ENCODE measurements at places on chromosomes 2 and 18.

DNA sequence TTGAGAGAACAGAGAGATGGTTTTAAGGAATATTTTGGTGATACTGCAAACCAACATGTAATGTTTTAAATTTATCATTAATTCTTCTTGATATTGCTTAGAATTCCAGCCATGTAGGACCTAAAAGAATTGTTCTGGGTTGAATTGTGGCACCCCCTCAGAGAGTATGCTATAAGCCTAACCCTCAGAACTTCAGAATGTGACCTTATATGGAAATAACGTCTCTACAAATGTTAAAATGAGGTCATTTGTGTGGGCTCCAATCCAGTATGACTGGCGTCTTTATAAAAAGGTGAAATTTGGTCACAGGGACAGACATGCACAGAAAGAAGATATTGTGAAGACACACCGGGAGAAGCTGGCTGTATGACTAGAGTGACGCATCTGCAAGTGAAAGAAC lies 193.6 kb downstream of the NRXN1 start:
- no peak for DNase-seq

- no peak for DNase-seq
Measured at GRCh38 chr2:46389417-46389916, 89.9 kb upstream of the TMEM247 start.

GRCh38 chr2:148643421-148643820 lies 1.1 kb upstream of the EPC2 start:
- no peak for DNase-seq

GRCh38 chr2:55620123-55620779 lies 2.8 kb upstream of the PPP4R3B start:
- DNase-seq, result no peak

- peak; percentile 72 for DNase-seq
Measured at GRCh38 chr2:240205348-240205747, 64.9 kb upstream of the OTOS start.

- no peak for DNase-seq
Measured at GRCh38 chr18:9416563-9417072, 58.7 kb upstream of the RALBP1 start.

DNA sequence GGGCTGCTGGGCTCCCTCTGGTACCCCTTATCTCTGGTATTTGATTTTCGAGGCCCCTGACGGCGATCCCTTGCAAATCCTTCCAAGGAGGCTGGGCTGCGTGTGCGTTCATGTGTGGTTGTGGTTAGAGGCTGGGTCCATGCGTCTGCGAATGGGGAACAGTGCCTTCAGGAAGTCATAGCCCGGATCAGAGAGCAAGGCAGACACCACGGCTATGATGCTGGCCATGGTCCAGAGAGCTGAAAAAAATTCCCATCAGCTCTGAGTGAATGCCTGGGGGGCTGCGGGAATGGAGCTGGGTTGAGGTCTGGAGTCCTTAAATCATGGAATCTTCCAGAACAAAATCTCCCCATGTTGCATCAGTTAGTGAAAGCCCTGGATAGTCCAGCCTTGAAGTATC lies 145.5 kb downstream of the ACKR3 start:
- no peak for DNase-seq

DNA sequence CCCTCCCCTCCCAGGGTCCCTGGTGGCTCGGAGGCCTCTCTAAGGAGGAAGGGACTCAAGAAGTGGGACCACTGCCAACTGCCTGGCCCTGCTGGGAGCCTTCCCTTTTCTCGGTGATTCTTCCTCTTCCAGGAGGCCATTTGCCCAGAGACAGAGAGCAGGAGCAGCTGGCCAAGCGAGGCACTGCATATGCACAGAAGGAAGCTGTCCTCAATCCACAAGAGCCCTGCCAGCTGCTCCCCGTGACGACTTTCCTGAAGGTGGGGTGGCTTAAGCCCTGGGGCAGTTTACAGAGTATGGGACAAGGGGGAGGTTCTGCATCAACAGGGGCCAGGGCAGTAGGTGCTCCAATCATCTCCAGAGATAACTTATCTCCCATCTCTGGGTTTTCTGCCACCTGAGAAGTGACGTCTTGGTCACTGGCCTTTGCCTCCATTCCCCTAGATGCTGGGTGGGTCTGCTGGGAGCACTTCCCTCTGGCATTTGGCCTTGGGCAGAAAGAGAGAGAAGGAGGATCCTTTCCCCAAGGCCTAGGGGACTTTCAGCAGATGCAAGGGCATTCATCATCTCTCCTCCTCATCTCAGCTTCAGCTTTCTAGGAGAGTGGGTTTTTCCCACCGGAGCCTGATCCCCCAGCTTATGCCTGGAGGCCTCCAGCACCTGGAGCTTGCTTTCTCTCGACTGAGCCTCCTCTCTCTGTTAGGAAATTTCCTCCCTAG lies 28.5 kb downstream of the CIB4 start:
- DNase-seq, result no peak

DNA sequence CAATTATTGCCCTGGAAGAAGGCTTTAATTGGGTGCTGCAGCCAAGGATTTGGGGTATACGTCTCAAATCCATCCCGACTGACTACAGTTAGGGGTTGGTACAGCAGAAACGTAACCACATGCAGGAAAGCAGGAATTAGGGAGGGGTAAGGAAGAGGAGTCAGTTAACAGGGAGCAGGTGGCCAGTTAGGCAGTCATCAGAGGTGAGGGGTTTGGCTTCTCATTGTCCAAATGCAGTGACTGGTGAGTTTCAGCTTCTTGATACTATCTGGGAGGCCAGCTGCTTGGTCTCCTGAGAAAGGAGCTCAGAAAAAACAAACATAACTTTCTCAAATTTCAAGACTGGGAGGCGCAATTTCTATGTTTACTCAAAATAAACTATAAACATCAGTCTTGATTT lies 38.8 kb upstream of the UBE2F start:
- DNase-seq, result no peak

Data from stimulated activated CD4-positive, alpha-beta T cell treated with anti-CD3 and anti-CD28 coated beads, Interleukin-12 subunit alpha, Interleukin-12 subunit beta, amount 100 ng/mL, for 24 hours (primary cell).